Left lung (tissue), 14 donors: ENCODE measurements at places on chromosomes 2 and 18. TPM values are rescaled to one million over a fixed set of nuclear protein-coding genes. Genes with fewer than 3 reads are reported as not detected.

Gene OR6B2
- not detected for polyA plus RNA-seq

Gene KCMF1
- polyA plus RNA-seq = 40.1 TPM

- H3K27me3 ChIP-seq = no peaks in the 10 kb centered on the region
- H3K27ac ChIP-seq = no peak overlapping the region
- H3K4me3 ChIP-seq = no peak overlapping the region
- no peak for DNase-seq
Observed at GRCh38 chr2:49189512-49190225, 35.4 kb upstream of the FSHR start.

DNA sequence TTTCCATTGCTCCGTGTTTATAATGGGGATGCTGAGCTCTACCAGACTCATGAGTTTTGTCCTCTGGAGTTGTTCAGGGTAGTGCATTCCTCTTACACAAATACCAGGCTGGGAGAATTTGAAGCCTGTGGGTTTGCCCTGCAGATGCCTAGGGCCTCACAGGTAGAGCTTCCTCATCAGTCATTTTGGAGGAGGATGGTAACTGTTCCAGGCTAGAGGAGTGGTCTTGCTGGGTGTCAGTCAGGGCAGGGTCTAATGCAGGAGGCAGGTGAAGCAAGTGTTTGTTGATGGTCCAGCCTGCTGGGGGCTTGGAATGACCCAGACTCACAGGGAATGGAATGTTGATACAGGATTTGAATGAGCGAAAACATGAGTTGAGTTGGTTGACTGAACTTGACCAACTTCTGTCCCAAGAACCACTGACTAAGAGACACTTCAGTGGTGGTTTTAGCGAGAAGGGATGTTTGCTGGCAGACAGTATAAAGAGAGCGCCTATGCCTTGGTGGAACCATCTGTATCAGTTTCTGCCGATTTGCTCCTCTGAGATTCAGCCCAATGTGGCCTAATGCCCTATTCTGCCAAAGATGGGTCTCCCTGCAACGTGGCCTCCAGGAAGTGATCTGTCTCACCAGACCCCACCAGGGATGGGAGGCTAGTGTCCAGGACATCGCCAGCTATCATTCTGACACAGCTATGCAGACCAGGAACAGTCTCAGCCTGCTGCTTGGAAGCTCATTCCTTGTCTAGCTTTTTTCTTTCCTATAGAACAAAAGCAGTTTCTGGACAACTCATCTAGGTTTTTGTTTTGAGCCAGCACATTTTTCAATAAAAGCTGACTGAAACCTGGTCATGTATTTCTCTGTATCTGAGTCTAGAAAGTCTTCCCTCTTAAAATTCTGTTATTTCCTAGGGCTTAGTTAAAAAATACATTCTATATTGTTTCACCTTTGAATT, 9.3 kb downstream of the IL1R2 start:
- H3K4me1 ChIP-seq = peaks cover 25% of the 10 kb centered on the region
- H3K4me3 ChIP-seq = peak overlapping the region; percentile 3
- no peaks in the 10 kb centered on the region for H3K27me3 ChIP-seq
- no peak overlapping the region for H3K27ac ChIP-seq
- DNase-seq = no peak
